Erythroblast (primary cell): ENCODE measurements at places on chromosomes 7 and 10.

GRCh38 chr7:85025312-85025756 lies 161.5 kb downstream of the SEMA3D start:
- DNase-seq = no peak

DNA sequence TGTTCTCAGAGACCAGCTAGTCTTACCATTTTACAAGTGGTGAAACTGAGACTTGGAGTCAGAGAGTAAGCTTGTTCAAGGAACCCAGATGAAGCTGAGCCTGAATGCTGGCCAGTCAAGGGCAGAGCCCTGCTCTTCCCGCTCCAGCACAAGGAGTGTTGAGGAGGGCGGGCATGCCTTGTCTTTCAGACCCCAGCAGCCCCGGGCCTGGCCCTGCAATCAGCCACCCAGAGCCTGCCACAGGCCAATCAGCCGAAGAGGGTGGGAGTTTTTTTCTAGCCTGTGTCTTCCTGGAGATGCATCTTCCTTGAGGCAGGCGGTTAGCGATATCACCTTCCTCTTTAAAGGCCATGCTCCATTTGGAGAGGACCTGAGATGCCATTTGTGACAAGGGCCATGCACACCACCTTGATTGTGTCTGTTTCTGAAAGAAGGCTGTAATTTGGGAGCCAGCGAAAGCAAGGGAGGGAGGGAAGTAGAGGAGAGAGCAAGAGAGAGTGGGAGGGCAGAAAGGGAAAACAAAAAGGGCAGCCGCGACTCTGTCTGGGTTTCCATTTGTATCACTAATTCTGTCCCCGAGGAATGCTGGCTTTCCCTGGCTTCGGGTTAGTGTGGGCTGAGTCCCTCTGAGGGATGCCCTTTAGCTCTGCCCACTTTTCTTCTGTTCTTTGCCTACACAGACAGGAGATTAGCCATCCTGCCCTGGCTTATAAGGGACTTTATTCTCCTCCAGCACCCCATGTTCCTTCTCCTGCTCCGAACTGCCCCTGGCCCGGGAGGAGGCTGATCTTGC lies 8.0 kb downstream of the CDH23 start:
- no peak for DNase-seq

- DNase-seq = no peak
Observed at GRCh38 chr7:153444641-153445040, 607.6 kb upstream of the DPP6 start.

GRCh38 chr10:132385721-132386418 lies 11.1 kb upstream of the PWWP2B start:
- DNase-seq = no peak

DNA sequence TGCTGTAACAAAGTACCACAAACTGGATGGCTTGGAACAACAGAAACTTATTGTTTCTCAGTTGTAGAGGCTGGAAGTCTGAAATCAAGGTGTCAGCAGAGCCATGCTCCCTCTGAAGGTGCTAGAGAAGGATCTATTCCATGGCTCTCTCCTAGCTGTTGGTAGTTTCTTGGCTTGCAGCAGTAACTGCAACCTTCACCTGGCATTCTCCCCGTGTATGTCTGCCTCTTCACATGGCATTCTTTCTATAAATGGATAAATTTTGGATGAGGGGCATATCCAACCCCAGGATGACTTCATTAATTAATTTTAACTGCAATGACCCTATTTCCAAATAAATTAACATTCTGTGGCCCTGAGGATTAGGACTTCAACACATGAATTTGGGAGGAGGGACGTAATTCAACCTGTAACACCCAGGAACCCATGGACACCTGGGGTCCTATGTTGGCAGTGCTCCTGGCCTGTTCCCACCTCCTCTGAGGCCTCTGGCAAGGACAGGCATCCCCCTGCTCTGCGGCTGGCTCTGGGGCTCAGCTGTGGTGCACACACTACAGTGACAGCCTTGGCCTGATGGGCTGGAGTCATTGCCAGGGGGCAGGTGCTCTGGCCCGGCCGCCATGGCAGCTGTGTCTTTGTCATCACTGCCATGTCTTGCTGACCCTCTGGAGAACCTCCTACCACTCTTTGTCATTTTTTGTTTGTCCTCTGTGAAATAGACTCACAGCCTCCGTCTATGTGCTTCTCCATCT lies 30.8 kb downstream of the LSMEM1 start:
- no peak for DNase-seq
